ENCODE measurements at places on chromosomes 2 and 18. TPM values are rescaled to one million over a fixed set of nuclear protein-coding genes. Genes with fewer than 3 reads are reported as not detected.

The PAX3 gene
- not detected for polyA plus RNA-seq

The FBXO41 gene
- polyA plus RNA-seq, result 3.5 TPM

The PUS10 gene
- 2.2 TPM for polyA plus RNA-seq

The PARD6G gene
- 6.9 TPM for polyA plus RNA-seq

The PAIP2B gene
- 7.6 TPM for polyA plus RNA-seq

The LRRTM4 gene
- polyA plus RNA-seq, result 4.5 TPM
